ENCODE measurements at places on chromosomes 16 and 17. TPM values are rescaled to one million over a fixed set of nuclear protein-coding genes. Genes with fewer than 3 reads are reported as not detected.

The RHBDL1 gene
- total RNA-seq, result 6.6 TPM

The RPL23 gene
- total RNA-seq, result 649 TPM

The KRT13 gene
- total RNA-seq, result 0.36 TPM

The CDRT15L2 gene
- total RNA-seq, result not detected

The HS3ST3B1 gene
- total RNA-seq, result 0.59 TPM

The HLF gene
- 0.13 TPM for total RNA-seq

The BRIP1 gene
- total RNA-seq, result 9.4 TPM

The KLHL10 gene
- not detected for total RNA-seq

The MBTPS1 gene
- 66.8 TPM for total RNA-seq

The PPM1E gene
- total RNA-seq, result 2.9 TPM

The NPIPB6 gene
- total RNA-seq, result 1.3 TPM

The CCL16 gene
- not detected for total RNA-seq

The MEFV gene
- 0.46 TPM for total RNA-seq

The ABCA8 gene
- total RNA-seq, result 0.23 TPM

The ERI2 gene
- total RNA-seq, result 20.4 TPM

The PDILT gene
- total RNA-seq, result not detected

The GPR142 gene
- not detected for total RNA-seq

The TP53TG3C gene
- not detected for total RNA-seq

The HOXB7 gene
- total RNA-seq, result 44.0 TPM

The TBC1D3G gene
- total RNA-seq, result 0.15 TPM

The PRDM7 gene
- total RNA-seq, result not detected

The WFDC1 gene
- total RNA-seq, result not detected

The STRADA gene
- 26.0 TPM for total RNA-seq

The FGF11 gene
- total RNA-seq, result 4.4 TPM

The STAC2 gene
- total RNA-seq, result 0.08 TPM

The TPPP3 gene
- total RNA-seq, result 0.95 TPM

The KCNJ18 gene
- total RNA-seq, result not detected

The C17orf107 gene
- 2.4 TPM for total RNA-seq

The ABCC12 gene
- total RNA-seq, result not detected

The KRTAP2-1 gene
- total RNA-seq, result not detected

The ABCC6 gene
- total RNA-seq, result 2.9 TPM

The CDRT15 gene
- total RNA-seq, result not detected

The GUCY2D gene
- not detected for total RNA-seq

The CORO6 gene
- 9.7 TPM for total RNA-seq

The TNRC6C gene
- total RNA-seq, result 10.1 TPM

The ZG16 gene
- not detected for total RNA-seq

The ADAD2 gene
- total RNA-seq, result not detected

The ADAM11 gene
- total RNA-seq, result 3.5 TPM

The PYY gene
- total RNA-seq, result not detected

The KRTAP1-1 gene
- not detected for total RNA-seq

The CD300LB gene
- total RNA-seq, result not detected

The UBFD1 gene
- total RNA-seq, result 102 TPM

The NETO2 gene
- 38.2 TPM for total RNA-seq

The COX6A2 gene
- total RNA-seq, result not detected

The DNAH2 gene
- 0.13 TPM for total RNA-seq

The SOST gene
- not detected for total RNA-seq

The SLC7A6 gene
- 58.9 TPM for total RNA-seq
